LHCN-M2 (cell line): ENCODE measurements at places on chromosomes 5 and 9. TPM values are rescaled to one million over a fixed set of nuclear protein-coding genes. Genes with fewer than 3 reads are reported as not detected.

- no peak for DNase-seq
Measured at GRCh38 chr5:375921-376798, 54.6 kb downstream of the AHRR start.

- DNase-seq = no peak
Measured at GRCh38 chr9:124292696-124293593, 35.2 kb downstream of the NEK6 start.

The ST8SIA4 gene
- total RNA-seq = 11.2 and 13.9 TPM in 2 replicates

DNA sequence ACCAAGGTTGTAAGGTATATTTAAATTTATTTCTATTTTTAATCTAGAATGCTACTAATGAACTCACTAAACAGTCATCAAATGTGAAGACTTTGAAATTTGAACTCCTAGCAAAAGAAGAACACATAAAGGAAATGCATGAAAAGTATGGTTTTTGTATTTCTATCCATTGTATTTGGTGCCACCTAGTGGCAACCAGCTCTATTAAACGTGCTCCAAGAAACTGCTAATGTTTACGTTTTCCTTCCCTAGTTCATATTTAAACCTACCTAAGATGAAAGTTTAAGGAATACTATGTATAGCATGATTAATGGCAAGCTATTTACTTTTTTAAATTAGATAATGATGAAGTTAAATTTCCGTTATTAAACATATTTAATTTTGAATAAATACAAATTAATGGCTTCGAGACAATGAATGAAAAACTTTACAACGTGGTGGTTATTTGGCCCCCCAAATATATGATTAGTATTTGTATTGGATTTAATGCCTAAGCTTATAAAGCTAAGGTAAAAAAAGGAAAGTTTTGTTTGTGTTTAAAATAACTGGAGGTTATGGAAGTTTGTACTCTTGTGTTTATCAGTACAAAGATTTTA lies 115.9 kb upstream of the SH3GL2 start:
- DNase-seq = peak; percentile 61

GRCh38 chr5:6711409-6712141 lies 1.7 kb upstream of the TENT4A start:
- DNase-seq = peak; percentile 72

- DNase-seq = no peak
Measured at GRCh38 chr5:77011498-77011897, 18.7 kb upstream of the AGGF1 start.

- peak; percentile 7 for DNase-seq
Measured at GRCh38 chr5:15183520-15183919, 311.9 kb upstream of the ANKH start.

The SELENOP gene
- total RNA-seq = 29.4 and 43.2 TPM in 2 replicates

- peak; percentile 39 for DNase-seq
Measured at GRCh38 chr5:154365823-154366222, 80.0 kb upstream of the SAP30L start.

DNA sequence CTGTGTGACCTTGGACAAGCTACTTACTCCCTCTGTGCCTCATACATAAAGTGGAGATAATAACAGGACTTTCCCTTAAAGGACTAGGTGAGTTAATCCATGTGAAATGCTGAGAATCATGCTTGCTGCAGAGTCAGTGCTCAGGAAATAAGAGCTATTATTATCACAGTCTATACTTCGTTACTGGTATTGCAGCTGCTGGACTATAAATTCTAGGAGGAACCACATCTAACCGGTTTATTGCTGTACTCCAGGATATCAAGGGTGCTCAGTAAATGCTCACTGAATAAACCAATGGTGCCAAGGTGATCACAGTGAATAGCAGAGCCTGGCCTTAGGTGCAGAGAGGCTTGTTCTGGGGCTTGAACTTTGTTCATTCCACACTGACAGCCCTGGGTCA lies 69.3 kb downstream of the HSPA4 start:
- DNase-seq = peak; percentile 43

GRCh38 chr9:137138722-137139467 lies at the start of gene GRIN1:
GRIN1 (plus strand) TSS chr9:137139154; CDS start chr9:137139487, 333 bp downstream.
- DNase-seq = no peak

The DMGDH gene
- total RNA-seq = 0.13 and 0.17 TPM in 2 replicates

- DNase-seq = no peak
Measured at GRCh38 chr5:173845321-173845720, 42.8 kb upstream of the CPEB4 start.

- DNase-seq = peak; percentile 84
Measured at GRCh38 chr5:13477118-13477737, 467.3 kb downstream of the DNAH5 start.

The DND1 gene
- total RNA-seq = 0.52 and 1.3 TPM in 2 replicates

DNA sequence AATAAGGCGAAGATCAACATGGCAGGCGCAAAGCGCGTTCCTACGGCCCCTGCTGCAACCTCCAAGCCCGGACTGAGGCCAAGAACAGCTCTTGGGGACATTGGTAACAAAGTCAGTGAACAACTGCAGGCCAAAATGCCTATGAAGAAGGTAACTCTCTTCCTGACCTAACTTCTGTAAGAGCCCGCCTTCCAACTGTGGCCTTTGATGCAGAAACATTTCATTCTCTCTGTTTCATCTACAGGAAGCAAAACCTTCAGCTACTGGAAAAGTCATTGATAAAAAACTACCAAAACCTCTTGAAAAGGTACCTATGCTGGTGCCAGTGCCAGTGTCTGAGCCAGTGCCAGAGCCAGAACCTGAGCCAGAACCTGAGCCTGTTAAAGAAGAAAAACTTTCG lies 979 bp downstream of the CCNB1 start:
- DNase-seq = no peak

- DNase-seq = no peak
Measured at GRCh38 chr5:168697034-168697720, 118.0 kb upstream of the PANK3 start.

The MYOZ3 gene
- under 0.01 and 0.06 TPM in 2 replicates for total RNA-seq

- DNase-seq = peak; percentile 31
Measured at GRCh38 chr5:168086104-168086610, 205.3 kb upstream of the WWC1 start.

The P4HA2 gene
- total RNA-seq = 200 and 217 TPM in 2 replicates

GRCh38 chr5:122356855-122357254 lies 44.8 kb downstream of the SNCAIP start:
- DNase-seq = no peak

- DNase-seq = no peak
Measured at GRCh38 chr5:135423846-135424168, 23.3 kb downstream of the DCANP1 start.

DNA sequence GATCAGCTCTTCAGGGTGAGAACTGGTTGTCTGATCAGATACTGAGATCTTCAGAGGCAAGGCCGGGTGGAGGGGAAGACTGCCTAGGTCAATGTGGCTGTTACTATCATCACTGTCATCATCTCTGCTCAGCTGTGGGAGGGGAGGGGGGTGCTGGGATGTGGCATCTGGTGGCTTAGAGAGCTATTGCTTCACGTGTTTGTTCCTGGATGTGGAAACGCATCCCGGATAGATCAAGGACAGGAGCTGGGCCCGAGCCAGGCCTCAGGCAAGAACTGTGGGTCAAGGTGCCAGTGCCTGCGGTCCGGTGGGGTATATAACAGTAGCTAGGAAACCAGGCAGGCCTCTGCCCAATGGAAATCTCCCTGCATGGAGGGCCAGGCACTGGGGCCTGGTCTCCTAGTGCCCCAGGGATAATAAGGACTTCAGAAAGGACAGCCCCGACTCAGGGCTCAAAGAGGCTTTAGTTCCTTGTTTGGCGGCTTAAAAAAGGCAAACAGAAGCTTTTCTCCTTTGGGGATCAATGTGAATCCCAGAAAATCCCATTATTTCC lies 30.3 kb upstream of the TIFAB start:
- no peak for DNase-seq

DNA sequence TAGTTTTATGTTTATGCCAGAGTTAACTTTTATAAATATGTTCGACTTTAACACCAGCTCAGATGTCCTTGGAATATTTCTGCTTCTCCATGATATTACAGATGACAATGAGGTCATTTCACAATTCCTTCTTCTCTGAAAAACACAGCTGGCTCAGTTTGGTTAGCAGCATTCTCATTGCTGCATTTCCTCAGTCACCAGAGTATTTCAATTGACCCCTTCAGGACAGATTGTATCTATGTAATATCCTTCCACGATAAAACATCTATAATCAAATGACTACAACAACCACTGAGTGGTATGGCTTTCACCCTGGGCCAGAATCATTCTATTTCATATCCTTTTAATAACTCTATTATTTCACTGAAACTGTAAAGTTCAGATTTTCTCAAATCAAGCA lies 148.7 kb downstream of the OXCT1 start:
- peak; percentile 10 for DNase-seq

The C8G gene
- total RNA-seq = not detected in 2 replicates

The SNX2 gene
- total RNA-seq = 42.7 and 49.1 TPM in 2 replicates

GRCh38 chr9:38195737-38196161 lies 126.7 kb upstream of the SHB start:
- no peak for DNase-seq

The PCA3 gene
- total RNA-seq = 0.29 TPM in 1 of 2 replicates, not detected in the other

DNA sequence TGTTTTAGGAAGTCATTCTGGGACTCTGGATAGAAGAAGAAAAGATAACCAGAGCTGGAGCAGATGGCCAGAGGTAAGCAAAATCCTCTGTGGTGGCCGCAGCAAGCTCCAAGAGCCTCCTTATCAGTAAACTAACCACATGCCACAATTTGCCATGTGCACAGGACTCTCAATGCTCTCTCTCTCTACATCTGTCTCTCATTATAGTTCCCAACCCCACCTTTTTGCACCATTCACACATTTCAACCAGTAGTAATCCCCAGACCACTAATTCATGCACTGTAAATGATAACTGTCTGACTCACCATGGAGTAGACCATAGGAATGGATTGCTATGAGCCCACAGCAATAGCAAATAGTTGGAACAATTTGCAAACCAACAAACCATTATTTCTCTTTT lies 526.1 kb downstream of the TLR4 start:
- DNase-seq = peak; percentile 30

- no peak for DNase-seq
Measured at GRCh38 chr5:145829708-145830361, 5.3 kb downstream of the PRELID2 start.

The GAS1 gene
- 159 TPM in 2 replicates for total RNA-seq

GRCh38 chr5:72597456-72597948 lies 90.3 kb upstream of the ZNF366 start:
- peak; percentile 90 for DNase-seq

The BARHL1 gene
- not detected in 2 replicates for total RNA-seq

DNA sequence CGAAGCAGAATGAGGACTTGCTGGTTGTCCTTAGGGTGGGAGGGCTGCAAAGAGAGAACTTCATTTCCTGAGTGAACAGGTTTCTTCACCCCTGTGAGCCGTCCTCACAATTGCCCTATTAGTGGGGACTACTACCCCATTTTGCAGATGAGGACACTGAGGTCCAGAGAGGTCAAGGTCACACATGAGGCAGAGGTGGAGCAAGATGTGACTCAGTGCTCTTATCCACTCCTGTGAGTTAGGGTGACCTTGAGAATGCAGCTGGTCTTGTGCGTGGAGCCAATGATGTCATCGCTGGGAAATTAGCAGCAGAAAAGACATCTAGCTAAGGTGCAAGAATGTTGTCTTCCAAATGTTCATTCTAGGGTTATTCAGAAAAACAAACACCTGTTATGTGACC lies 26.9 kb downstream of the GPRIN1 start:
- no peak for DNase-seq

GRCh38 chr9:81032831-81033230 lies 656.5 kb downstream of the TLE1 start:
- peak; percentile 46 for DNase-seq

- DNase-seq = no peak
Measured at GRCh38 chr9:7691909-7692308, 107.7 kb downstream of the DMAC1 start.

The PAX5 gene
- total RNA-seq = not detected in 2 replicates

- peak; percentile 12 for DNase-seq
Measured at GRCh38 chr5:1737790-1738405, 61.7 kb downstream of the MRPL36 start.

DNA sequence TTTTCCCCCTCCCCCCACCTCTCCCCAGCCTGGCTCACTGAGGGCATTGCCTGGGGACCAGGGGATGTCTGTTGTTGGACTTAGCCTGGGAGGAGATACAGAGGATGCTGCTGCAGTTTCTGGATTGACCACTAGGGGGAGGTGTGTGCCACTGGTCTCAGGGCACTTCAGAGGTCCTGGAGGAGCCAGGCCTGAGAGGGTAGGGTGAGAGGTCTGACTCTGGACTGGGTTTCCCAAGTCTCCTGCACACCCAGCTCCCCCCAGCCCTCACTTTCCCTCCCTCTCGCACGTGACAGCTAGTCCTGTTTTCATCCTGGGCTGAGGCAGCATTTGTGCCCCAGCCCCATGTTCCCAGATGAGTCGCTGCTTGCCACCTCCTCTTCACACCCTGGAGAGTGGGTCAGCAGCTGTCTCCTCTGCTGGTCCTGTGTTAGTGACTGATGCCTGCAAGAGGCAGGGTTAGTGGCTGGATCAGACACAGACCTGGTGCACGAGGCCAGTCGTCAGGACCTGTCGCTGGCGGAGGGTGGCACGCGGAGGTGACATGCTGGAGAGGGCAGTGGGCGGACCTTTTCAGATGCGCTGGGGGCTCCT lies 4.4 kb downstream of the IL3 start:
- DNase-seq = peak; percentile 82

DNA sequence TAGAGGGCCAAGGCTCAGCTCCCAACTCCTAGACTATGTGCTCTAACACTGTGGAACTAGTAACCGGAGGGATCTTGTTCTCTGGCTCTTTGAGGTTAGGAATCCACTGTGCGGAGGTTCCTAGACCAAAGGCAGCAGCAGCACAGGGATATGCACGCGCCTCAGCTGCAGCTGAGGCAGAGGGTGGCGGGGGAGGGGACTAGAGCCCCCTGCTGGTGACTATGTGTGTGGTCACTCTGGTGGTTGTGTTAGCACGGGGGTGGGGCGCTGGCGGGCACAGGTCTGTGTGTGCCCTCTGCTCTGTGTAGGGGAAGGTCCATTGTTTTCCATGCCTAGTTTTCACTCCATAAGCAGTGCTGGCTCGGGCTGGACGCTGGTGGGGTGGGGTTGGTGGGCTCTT lies 458.0 kb upstream of the IZUMO3 start:
- DNase-seq = no peak

- DNase-seq = no peak
Measured at GRCh38 chr5:86864051-86864450, 246.3 kb downstream of the COX7C start.

- DNase-seq = no peak
Measured at GRCh38 chr5:137914758-137915157, 25.5 kb downstream of the PKD2L2 start.

GRCh38 chr5:163964671-163965070 lies 459.3 kb downstream of the MAT2B start:
- DNase-seq = no peak

DNA sequence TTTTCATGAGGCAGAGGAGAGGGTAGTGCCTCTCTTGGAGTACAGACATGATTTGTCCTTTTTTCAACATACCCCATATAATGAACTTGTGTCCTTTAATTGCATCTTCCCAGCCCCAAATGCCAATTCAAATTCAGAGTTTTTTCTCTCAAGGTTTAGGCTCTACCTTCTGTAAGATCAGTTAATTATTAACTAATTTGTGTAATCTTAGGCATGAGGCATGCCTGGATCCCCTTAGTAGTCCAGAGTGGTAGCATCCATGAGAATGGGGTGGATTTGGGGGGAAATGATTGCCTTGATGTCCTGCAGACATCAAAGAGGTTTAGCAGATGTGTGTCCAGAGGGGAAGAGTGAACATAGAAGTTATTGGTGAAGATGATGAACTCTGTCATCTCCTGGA lies 533.3 kb downstream of the LRRC70 start:
- DNase-seq = no peak
